ENCODE measurements at places on chromosomes 4 and X.

GRCh38 chr4:3295837-3296624, 3.2 kb downstream of the RGS12 start:
- DNase-seq = no peak

- DNase-seq = no peak
These were observed 62.5 kb downstream of the ASB9 start for GRCh38 chrX:15207384-15207783.

DNA sequence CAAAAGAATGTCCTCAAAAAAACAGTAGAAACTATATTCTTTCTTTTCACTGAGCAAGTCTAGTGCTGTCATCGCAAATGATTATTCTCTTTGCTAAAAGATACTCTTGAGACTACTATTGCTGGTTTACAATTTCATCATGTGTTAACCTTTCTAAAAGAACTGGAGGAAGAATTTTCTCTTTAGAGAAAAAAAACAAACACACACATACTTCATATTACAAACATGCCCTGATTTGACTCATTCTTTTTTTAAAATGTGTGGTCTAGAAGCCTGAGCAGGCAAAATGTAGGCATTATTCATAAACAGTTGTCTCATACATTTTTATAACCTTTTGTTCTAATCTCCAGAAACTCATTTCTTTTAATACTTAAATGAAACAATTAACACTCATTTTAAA, 60.6 kb upstream of the FAT4 start:
- no peak for DNase-seq

DNA sequence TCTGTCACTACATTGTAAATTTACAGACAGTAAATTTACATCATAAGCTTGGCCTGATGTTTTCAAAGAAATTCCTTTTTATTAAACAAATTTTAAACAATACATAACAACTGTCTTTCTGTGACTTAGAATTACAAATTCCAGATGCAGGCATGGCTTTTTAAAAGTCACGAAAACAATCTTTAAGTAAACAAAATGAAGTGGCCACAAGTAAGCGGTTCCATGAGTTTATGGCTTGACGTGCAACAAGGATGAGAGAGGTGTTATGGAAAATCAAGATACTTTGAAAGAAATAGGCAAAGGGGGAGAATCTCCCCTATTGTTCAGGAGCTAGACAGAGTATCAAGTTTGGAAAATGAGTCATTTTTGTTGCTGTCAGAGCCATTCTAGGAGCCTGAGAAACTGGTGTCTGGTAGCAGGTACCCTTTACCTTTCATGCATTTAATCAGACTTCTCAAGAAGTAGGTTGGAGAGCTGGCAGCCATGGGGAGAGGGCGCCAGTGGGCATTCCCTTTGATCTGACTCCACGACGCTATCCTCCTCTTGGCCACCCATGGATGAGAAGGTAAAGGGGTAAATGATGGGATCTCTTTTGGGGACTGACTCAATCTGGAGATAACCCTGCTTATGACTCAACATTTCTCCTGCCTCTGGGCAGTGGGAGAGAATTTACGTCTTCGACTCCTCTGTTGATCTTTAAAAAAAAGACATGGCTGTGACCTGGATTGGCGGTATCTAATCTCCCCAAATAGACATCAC, 217.2 kb downstream of the SPRY1 start:
- no peak for DNase-seq

- DNase-seq = no peak
These were observed 36.6 kb downstream of the DIPK2B start for GRCh38 chrX:45164021-45164621.

- DNase-seq = no peak
These were observed 43.1 kb upstream of the MTM1 start for GRCh38 chrX:150525061-150525919.

- DNase-seq = no peak
These were observed 23.1 kb upstream of the ARMCX2 start for GRCh38 chrX:101682723-101683122.

DNA sequence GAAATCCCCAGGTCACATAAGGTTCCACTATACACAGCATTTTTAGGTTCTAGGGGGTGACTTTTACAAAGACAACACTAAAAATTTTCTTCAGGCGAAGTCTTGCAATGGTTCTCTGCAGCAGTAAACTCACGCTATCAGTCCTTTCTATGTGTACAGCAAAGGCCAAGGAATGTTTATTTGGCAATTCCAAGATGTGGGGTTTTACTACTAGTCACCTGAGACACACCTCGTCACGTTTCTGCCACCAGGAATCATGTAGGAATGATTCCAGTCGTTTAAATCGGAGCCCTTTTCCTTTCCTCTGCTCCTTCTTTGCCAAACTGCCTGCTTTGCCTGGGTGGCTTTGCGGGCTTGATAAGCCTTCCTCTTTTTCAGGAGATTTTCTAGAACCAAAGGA, 75.9 kb upstream of the ENPEP start:
- no peak for DNase-seq

GRCh38 chr4:40550948-40551462, 78.7 kb downstream of the RBM47 start:
- DNase-seq = no peak

- DNase-seq = no peak
These were observed 731 bp downstream of the BRWD3 start for GRCh38 chrX:80808881-80809411.

- peak; percentile 65 for DNase-seq
These were observed 44.9 kb downstream of the ZBTB49 start for GRCh38 chr4:4334798-4335520.

DNA sequence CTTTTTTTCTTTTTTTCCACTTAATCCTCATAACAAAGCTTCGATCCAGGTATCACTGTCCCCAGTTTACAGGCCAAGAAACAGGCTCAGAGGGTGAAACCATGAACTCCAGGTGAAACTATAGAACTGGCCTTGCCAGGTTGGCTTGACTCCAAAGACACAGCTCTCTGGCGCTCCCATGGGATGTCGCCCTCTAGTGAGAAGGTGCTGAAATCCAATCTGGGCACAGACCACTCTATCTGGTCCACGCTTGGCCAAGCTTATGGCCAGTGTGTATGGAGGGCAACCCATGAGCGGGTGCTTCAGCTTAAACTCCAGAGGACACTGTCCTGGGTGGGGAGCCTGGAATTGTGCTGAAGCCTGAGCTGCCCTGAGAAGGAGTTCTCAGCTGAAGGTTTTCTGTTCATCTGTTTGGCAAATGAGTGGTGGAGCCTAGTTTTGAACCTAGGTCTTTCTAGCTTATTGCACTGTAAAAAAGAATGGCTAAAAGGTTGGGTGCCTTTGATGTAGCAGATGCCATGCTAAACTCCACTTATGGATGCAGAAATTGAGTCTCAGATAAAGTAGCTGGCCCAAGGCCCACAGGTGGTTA, 70.5 kb downstream of the SEL1L3 start:
- DNase-seq = no peak

- no peak for DNase-seq
These were observed 374.2 kb downstream of the FBXO8 start for GRCh38 chr4:173909294-173909693.

Measured in activated T-helper 9 cell treated with anti-CD3 and anti-CD28 coated beads, Interleukin-2, amount 50 U/mL, for 16 hours (primary cell).